M059J (cell line): ENCODE measurements at places on chromosomes 3 and 15.
A peak's percentile ranks its signal among the peaks of the same experiment; 100 is the strongest.

DNA sequence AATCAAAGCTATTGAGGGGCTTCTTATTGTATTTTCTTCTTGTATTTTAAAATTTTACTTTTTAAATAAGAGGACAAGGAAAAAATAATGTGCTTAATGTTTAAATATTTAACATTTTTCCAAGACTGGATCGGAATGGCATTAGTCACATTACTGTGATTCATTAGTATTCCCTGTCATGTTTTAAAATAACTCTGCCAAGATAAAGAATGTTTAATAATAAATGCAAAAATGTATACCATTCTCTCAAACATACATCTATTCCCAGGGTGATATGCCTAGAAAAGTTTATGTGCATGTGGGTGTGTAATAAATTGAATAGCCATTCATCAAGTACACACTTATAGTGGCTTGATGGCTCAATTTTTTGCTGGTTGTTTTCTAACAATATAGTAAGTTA lies 936.1 kb downstream of the PLOD2 start:
- DNase-seq: no peak

DNA sequence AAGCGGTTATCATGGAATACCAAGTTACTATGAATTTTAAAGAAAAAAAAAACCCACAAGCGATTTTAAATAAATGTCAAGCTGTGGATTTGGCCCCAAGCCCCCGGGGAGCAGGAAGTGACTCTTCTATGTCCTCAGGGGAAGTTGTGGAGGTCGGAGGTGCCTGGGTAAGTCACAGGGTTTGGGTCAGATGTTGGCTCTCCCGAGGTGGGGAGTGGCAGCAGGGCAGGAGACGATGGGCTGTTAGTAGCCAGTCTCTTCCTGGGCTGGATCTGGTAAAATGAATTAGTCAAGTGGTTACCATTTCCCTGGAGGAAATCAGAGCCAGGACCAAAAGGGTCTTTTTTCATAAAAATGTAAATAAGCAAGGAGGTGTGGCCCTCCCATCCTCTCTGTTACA lies 316.7 kb downstream of the TLE3 start:
- DNase-seq: peak; percentile 64

DNA sequence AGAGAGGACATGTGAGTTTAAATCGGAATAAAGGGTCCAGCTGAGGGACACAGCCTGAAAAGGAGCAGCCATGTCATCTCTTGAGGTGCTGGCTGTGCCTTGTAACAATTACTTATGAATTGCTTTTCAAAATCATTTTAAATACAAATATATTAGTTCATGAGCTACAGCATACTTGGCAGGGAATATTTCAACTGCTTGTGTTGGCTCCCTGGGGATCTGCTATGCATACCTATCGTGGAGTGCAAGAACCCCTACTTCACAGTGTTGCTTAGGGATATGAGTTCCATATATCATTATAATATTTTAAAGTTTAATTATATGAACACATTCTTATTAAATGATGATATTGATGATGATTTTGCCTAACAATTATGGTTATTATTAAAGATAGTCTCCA lies 19.1 kb upstream of the P2RY14 start:
- no peak for DNase-seq

DNA sequence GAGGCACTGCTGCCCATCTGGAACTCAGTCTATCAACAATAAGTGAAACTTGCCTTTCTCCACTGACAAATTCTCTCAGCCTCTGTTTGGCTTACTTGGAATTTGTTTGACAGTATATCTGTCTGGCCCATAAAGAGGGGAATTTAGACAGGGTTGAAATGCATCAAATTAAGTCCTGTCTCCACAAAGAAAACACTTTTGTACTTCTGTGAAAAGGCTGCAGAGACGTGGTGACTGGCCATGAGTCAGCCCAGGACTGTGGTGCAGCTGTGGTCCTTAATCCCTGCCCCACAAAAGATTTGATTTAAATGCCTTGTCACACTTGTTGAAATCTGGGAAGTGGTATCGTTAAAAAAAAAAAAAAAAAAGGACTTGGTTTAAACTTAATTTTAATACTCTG lies 47.5 kb downstream of the RYR3 start:
- DNase-seq: peak; percentile 42

- DNase-seq: peak; percentile 25
Measured at GRCh38 chr15:80674245-80674614, 20.9 kb upstream of the ABHD17C start.

DNA sequence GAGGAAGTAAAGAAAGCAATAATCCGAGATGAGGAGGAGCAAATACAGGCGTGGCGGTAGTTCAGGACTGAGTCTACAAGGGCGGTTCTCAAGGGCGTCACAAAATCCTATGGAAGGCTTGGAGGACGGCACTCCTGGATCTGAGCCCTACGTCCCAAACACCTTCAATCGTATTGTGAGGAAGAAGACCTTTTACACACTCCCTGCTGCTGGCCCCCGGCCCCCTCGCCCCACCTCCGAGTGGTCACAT lies 747 bp downstream of the PLD1 start:
- no peak for DNase-seq

- DNase-seq: no peak
Measured at GRCh38 chr15:31563421-31563820, 236.8 kb downstream of the KLF13 start.

DNA sequence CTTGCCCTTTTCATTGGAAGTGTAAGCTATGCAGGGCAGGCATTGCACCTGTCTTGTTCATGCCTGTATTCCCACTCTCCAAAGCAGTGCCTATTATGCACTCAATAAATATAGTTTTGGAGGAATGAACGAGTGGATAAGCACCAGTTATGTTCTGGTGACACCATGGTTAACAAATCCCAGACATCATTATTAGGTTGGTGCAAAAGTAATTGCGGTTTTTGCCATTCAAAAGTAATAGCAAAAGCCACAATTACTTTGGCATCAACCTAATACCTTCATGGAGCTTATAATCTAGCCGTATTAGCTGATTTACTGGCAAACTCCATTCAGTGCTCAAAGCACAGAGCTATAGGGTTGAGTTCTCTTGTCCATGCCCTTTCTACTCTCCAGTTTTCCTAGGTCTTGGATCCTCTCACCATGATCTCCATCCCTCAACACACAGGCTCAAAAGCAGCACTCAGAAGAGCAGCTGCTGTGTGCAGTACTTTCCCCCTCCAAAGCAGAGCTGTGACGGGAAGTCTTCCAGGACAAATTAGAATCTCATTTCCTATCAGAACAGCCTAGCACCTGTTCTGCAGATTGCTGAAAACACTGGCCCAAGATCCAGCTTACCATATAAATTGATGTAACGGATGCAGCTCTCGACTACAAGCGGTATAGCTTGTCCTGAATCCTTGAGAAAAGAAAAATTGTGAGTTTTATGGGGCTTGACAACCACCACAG lies 63.2 kb upstream of the RAD18 start:
- no peak for DNase-seq

GRCh38 chr15:66563566-66564110 lies 2.2 kb downstream of the LCTL start:
- no peak for DNase-seq

DNA sequence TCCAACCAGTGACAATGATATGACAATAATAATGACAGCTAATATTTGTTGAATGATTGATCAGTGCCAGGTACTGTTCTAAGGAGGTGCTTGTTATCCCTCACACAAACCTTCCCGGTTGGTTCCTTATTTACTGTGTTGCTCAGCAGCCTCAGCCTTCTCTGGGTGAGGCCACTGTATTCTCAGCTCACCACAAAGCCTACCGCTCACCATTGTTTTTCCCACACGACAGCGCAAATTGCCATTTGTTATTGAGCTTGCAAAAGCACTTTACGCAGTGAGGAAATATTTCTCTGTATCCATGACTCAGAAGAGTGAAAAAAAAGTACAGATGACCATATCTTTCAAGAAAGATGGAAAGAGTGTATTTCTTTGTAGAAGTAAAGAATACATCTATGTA lies 49.5 kb upstream of the PDZRN3 start:
- DNase-seq: peak; percentile 19

GRCh38 chr15:101641894-101642293 lies 10.3 kb downstream of the TM2D3 start:
- DNase-seq: no peak

- DNase-seq: no peak
Measured at GRCh38 chr3:119825820-119826219, 43.9 kb downstream of the NR1I2 start.

DNA sequence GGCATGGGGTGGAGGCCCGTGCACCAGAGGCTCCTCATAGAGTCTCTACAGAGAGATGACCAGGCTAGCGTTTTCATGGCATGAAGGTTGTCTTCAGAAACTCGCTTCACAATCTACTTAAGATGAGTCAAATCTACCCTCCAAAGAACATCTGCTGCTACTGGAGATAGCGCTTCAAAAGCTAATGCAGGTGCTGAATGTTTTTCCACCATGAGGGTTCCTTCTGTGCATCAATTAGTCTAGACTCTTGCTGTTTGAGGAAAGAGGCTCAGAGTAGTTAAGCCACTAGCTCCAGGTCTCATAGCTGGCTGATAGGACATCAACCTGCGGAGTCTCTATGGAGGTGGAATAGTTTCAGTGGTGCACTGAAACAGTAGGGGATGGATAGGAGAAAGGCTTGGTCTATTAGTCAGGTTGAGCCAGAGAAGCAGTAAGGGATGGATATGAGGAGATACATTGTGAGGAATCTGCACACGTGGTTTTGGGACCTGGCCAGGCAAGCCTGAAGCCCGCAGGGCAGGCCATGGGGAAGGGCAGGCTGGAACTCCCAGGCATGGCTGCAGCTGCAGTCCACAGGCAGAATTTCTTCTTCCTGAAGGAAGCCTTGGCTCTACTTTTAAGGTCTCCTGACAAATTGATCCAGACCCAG lies 117.5 kb downstream of the APBA2 start:
- peak; percentile 20 for DNase-seq

DNA sequence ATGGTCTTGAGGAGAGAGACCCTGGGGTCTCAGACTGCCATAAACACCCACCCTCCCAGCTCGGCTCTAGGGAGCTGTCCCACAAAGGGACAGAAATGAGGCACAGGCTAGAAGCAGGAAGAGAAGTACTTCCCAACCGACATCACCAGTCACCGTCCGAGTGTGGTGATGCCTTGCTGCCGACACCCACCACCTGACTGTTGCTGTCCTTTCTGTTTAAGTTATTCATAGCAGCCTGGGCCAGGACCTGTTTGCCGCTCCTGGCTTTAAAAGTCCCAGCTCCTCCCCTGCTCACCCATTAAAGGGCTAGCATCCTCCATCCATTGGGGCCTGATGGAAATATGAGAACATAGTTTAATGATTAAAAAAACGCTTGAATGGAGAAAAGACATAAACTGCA lies 13.2 kb upstream of the SPG11 start:
- DNase-seq: no peak

DNA sequence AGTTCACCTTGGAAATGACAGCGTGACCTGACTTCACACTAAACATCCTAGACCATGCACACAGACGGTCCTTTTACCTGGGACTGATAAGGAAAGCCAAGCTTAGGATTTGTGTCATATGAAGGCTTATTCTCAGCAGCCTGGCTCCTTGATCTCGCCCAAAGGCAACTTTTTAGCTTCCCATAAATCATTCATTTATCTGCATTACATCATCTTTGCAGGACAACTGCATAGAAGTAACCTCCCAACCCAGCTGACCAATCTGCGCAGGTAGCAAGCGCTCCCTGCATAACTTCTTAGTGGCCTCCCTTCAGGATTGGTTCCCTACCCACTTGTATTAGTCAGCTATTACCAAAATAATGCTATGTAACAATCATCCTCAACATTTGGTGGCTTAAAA lies 389.9 kb upstream of the PROK2 start:
- DNase-seq: no peak

GRCh38 chr15:85587707-85588411 lies 206.9 kb downstream of the KLHL25 start:
- DNase-seq: peak; percentile 64

DNA sequence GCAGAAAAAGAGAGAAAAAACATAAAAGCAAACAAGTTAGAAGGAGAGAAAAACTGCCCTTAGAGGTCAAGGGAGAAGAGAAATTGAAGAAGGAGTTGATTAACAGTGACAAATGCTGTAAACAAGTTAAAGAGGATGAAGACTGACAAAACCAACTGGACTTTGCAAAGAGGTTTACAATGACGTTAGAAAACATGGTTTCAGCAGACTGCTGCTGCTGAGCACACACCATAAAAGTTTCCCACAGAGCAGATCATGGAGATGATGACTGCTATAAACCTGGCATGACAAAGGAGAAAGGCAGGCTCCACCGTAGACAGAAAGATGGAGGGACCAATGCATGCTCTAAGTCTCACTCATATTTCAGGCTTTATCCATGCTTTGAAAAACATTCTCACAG lies 78.7 kb downstream of the POLQ start:
- no peak for DNase-seq

GRCh38 chr15:80787316-80787715 lies 8.1 kb downstream of the CEMIP start:
- DNase-seq: no peak

DNA sequence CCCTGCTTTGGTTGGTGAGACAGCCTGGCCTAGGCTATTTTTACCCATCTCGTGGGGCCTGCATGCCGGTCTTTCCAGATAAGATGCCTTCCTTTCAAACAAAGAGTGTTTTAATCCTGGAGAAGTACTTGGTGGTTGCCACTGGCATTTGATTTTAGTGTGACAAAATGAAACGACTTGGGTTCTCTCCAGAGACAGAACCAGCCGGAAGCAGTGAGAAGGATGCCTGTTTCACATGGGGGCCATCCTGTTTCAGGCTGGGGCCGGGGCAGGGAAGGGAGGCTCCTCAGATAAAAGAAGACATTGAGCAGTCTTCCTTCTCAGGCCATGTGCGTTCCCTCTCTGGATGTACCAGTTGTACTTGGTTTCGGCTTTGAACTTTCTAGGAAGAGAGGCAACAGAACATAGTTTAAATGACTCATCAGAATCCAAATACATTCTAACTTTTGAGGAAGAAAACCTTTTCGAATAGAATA lies 74.9 kb downstream of the TOP2B start:
- DNase-seq: no peak

- DNase-seq: no peak
Measured at GRCh38 chr3:14489641-14490040, 50.5 kb downstream of the GRIP2 start.

DNA sequence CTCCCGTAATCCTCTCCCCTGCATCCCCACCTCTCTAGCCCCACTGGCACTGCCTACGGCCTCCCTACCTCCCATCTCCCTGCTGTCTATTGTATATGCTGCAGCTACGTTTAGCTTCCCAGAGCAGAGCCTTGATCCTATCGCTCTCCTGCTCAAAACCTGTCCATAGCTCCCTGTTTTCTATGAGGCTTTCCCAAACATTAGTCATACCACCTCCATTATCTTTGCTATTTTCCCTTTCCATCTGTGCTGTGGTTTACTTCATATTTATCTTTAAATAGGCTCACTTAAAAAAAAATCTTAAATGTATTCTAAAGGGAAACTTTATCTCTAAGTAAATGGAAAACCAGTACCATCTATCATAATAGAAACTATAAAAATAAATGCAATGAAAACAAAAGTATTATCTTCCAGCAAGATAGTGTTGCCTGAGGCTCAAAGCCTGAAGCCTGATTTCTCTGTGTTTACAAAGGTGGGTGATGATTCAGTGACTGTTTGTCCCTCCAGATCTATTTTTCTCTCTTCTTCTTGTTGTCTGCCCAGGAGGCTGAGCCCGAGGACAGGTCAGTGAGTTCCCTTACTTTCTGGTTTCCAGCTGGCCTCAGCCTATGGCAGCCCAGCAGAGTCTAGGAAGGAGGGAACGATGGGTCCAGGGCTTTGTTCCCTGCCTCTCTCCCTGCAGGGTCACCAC lies 397.1 kb upstream of the CFAP20DC start:
- peak; percentile 85 for DNase-seq

GRCh38 chr15:82305621-82306048 lies 43.0 kb downstream of the SAXO2 start:
- no peak for DNase-seq
